Endothelial cell of umbilical vein (primary cell): ENCODE measurements at places on chromosomes 13 and 19.

- H3K27ac ChIP-seq: no peak overlapping the region
- H3K36me3 ChIP-seq: peaks cover 17% of the 10 kb centered on the region
- H3K27me3 ChIP-seq: no peaks in the 10 kb centered on the region
- DNase-seq: peak; percentile 57
- no peak overlapping the region for H3K4me3 ChIP-seq
- peaks cover 15% of the 10 kb centered on the region for H3K4me1 ChIP-seq
These were observed 14.4 kb downstream of the CAPN12 start for GRCh38 chr19:38729653-38730469.

DNA sequence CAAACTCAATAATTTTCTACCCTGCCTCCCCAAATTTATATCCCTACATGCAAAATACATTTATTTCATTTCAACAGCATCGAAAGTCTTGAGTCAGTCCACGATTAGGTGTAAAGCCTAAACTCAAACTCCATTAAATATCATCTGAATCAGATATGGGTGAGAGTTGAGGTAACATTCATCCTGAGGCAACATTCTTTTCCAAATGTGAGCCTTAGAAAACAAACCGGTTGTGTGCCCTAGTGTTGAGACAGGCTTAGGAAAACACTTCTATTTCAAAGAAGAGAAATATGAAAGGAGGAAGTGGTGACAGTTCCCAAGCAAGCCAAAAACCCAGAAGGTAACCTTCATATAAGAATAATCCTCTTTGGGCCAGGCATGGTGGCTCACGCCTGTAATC lies 12.1 kb upstream of the ZNF441 start:
- no peaks in the 10 kb centered on the region for H3K27me3 ChIP-seq
- no peaks in the 10 kb centered on the region for H3K36me3 ChIP-seq
- H3K27ac ChIP-seq: no peak overlapping the region
- H3K4me1 ChIP-seq: no peaks in the 10 kb centered on the region
- H3K4me3 ChIP-seq: no peak overlapping the region

- no peak for DNase-seq
- peaks cover 26% of the 10 kb centered on the region for H3K36me3 ChIP-seq
These were observed 46.5 kb upstream of the TFDP1 start for GRCh38 chr13:113537909-113538688.

DNA sequence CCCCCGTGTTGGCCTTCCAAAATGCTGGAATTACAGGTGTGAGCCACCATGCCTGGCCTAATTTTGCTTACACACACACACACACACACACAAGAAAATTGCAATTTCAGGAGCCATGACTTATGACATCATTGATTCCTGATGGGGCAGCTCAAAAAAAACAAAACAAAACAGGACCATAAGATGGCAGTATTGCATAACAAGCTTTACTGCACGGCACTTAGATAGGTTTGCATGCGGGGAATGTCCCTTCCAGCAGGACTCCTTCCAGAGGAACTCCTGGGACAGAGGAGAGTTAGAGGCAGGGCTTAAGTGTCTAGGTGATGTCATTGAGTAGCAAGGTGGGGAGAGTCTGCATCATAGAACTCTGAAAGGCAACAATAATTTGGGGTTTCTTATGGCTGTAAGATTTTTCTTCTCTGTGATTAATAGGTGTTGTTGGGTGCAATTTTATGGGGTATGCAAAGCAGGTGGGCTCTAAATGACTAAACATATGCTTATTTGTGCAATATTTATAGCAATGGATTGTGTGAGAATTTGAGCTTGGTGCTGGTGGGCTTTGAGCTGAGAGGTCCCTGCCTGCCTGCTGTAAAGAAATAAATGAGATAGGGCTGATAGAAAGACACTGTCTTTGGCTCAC lies 9.0 kb upstream of the ACSBG2 start:
- no peaks in the 10 kb centered on the region for H3K27me3 ChIP-seq
- H3K36me3 ChIP-seq: no peaks in the 10 kb centered on the region

DNA sequence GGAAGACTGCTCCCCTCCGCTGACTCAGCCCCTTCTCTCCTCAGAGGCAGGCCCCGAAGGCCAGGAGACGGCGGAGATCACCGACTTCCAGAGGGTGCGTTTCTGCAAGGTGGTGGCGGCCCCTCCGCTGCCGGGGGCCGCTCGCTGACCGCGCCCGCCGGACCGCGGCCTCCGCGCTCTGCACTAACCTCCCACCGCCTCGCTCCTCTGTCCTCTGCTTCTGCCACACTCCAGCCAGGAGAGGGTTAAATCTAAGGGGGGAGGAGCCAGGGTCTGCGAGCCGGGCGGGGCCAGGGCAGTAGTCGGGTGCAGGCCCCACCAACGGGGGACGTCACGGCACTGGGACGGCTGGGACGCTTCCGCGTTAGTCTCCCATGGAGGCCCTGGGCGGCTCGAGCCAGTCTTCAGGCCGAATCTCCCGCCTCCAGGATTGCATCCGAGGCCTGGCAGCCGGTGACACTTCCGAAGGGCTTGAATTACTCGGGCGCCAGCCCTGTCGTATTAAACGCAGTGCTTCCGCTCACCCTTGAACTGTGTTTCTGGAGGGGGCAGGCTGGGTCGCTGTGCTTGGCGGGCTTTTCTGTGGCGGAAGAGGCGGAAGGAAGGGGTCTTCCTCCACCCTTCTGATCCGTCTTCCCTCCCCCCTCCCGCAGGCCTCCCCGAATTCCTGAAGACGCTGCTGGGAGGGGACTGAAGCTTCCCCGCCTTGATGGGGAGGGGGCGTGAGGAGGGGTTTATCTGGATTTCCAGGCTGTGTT lies 1.2 kb upstream of the INAFM1 start:
- peaks cover 13% of the 10 kb centered on the region for H3K4me1 ChIP-seq
- peak overlapping the region; percentile 92 for H3K27ac ChIP-seq
- H3K4me3 ChIP-seq: peak overlapping the region; percentile 67
- DNase-seq: peak; percentile 91
- no peaks in the 10 kb centered on the region for H3K27me3 ChIP-seq

DNA sequence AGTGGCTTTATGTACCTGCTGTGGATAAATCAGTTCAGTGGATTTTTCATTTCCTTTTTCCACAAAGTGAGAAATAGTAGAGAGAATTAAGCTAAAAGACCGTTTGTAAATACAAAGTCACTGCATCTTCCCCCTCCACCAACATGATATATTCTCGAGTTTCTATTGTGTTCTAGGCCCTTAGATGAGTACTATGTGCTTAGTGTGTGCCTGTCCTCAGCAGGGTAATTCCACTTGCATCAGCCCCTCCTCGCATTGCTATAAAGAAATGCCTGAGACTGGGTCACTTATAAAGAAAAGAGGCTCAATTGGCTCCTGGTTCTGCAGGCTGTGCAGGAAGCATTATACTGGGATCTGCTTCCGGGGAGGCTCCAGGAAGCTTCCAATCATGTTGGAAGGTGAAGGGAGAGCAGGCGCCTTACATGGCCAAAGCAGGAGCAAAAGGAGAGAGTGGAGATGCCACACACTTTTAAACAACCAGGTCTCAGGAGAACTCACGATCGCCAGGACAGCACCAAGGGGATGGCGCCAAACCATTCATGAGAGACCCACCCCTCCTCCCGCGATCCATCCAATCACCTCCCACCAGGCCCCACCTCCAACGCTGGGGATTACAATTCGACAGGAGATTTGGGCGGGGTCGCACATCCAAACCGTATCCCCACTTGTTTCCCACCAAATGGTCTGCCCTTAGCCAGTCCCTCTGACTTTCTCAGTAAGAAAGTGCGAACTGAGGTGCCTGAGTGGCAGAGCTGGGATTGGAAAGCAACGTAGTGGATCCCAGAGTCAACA lies 102.3 kb upstream of the ABCC4 start:
- H3K36me3 ChIP-seq: no peaks in the 10 kb centered on the region
- DNase-seq: no peak
- H3K27me3 ChIP-seq: no peaks in the 10 kb centered on the region

DNA sequence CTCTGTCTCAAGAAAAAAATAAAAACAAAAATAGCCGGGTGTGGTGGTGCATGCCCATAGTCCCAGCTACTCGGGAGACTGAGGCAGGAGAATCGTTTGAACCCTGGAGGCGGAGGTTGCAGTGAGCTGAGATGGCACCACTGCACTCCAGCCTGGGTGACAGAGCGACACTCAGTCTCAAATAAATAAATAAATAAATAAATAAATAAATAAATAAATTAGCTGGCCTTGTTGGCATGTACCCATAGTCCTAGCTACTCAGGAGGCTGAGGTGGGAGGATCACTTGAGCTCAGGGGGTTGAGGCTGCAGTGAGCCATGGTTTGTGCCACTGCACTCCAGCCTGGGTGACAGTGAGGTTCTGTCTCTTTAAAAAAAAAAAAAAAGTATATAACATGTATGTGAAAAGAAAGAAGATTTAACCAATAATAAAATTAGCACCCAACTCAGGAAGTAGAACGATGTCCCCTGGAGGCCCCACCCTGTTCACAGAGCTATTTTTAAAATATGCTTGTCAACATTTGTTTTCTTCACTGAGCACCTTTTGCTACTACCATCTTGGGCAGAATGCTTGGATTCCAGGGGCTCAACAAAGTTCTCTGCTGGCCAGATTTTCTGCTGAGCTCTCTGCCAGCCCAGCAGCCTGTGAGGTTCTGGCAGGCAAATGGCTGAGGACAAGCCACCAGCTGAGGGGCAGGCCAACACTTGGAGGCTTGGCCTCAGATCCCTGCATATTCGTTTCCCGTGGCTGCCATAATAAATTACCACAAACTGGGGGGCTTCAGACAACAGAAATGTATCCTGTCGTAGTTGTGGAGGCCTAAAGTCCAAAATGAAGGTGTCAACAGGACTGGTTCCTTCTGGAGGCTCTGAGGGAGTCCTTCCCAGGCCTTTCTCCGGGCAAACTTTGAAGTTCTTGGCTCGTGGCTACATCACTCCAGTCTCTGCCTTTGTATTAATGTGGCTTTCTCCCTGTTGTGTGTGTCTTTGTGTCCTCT lies 5.2 kb downstream of the SLC25A42 start:
- H3K27me3 ChIP-seq: no peaks in the 10 kb centered on the region

DNA sequence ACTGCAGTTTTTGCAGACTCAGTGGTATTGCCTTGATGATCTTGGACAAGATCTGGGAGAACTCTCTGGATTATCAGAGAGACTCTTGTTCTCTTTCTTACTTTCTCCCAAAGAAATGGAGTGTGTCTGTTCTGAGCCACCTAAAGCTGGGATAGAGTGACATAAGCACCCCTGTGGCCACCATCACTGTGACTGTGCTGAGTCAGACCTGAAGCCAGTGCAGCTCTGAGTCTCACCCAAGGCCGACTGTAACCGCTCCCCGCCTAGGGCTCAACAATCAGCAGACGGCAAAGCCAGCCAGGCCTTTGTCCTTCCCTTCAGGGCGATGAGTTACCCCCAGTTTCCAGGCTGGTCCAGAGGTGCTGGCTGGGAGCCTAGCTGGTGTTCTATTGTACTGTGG lies 795.6 kb downstream of the UQCRFS1 start:
- no peak overlapping the region for H3K4me3 ChIP-seq
- H3K4me1 ChIP-seq: no peaks in the 10 kb centered on the region
- DNase-seq: no peak
- H3K27ac ChIP-seq: no peak overlapping the region

DNA sequence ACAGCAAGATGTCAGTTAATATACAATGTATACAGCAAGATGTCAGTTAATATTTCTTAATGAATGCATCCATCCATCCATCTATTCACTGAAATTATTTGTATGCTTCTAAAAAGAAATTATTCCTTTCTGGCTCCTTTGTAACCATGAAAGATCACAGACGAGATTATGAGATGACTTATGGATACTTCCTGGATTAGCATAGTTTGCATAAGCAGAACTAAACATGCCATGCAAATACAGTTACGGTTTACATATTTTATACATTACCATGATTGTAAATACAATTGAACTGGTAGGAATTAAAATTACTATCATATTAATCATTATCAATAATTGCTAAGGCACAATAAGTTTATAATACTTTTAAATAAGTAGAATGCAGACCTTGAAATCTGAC lies 32.7 kb downstream of the NALCN start:
- no peaks in the 10 kb centered on the region for H3K27me3 ChIP-seq
- H3K27ac ChIP-seq: no peak overlapping the region
- H3K36me3 ChIP-seq: no peaks in the 10 kb centered on the region
- H3K4me1 ChIP-seq: no peaks in the 10 kb centered on the region

- H3K4me3 ChIP-seq: no peak overlapping the region
- H3K27ac ChIP-seq: no peak overlapping the region
- H3K4me1 ChIP-seq: no peaks in the 10 kb centered on the region
- peak; percentile 28 for DNase-seq
- no peaks in the 10 kb centered on the region for H3K27me3 ChIP-seq
- no peaks in the 10 kb centered on the region for H3K36me3 ChIP-seq
These were observed 50.3 kb upstream of the ANKRD10 start for GRCh38 chr13:110965038-110965754.

DNA sequence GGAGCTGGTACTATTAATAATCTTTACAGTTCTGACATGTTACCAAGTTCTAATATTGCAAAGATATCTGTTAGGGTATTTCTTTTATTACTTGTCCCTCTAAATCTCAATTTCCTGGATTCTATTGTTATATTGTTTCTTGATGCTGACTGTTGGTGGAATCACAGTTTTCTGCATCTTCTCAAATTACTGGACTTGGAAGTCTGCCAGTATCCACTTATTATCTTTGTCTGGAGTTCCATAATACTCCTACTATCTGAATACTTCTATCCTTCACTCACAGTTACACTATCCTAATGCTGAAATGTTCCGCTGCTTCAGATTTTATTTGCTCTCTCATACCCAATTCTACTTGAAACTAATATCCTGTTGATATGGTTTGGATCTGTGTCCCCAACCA lies 1985.7 kb upstream of the PRR20A start:
- no peak overlapping the region for H3K4me3 ChIP-seq
- no peaks in the 10 kb centered on the region for H3K36me3 ChIP-seq

- H3K36me3 ChIP-seq: no peaks in the 10 kb centered on the region
- DNase-seq: no peak
- no peaks in the 10 kb centered on the region for H3K4me1 ChIP-seq
These were observed 11.9 kb upstream of the SLC10A2 start for GRCh38 chr13:103078158-103078557.

- peaks cover 38% of the 10 kb centered on the region for H3K4me1 ChIP-seq
- H3K4me3 ChIP-seq: no peak overlapping the region
- no peaks in the 10 kb centered on the region for H3K27me3 ChIP-seq
- no peak overlapping the region for H3K27ac ChIP-seq
- H3K36me3 ChIP-seq: no peaks in the 10 kb centered on the region
- no peak for DNase-seq
These were observed 42.6 kb downstream of the RCBTB2 start for GRCh38 chr13:48490241-48490640.

DNA sequence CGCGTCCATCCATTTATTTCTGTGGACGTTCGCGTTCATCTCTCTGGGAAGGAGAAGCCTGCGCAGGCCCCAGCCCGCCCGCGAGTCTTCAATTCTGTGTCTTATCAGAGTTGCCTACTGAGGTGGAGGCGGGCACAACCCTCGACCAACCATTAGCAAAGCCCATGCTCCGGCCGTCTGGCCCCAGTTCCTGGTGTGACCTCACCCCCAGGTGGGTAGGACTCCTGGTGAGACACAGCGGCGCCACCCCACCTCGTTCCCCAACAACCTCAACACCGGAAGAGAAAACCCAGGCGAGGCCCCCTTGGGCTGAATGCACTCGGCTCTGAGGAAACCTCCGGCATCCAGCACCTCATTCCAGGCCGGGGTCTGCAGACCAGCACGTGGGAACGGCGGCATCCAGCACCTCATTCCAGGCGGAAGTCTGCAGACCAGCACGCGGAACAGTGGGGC lies 14.7 kb downstream of the ZNF787 start:
- H3K36me3 ChIP-seq: no peaks in the 10 kb centered on the region
- H3K27me3 ChIP-seq: no peaks in the 10 kb centered on the region
- no peak overlapping the region for H3K27ac ChIP-seq
- no peak for DNase-seq
- H3K4me3 ChIP-seq: no peak overlapping the region
